ENCODE measurements at places on chromosomes 1 and 21. TPM values are rescaled to one million over a fixed set of nuclear protein-coding genes. Genes with fewer than 3 reads are reported as not detected.

Gene CYP2J2
- 34.0 TPM for polyA plus RNA-seq

Gene NR1I3
- polyA plus RNA-seq, result 1.3 TPM

Gene OR2L5
- polyA plus RNA-seq, result not detected

Gene DNAI4
- 3.4 TPM for polyA plus RNA-seq

Gene SNX7
- 23.8 TPM for polyA plus RNA-seq

GRCh38 chr1:92707292-92707691, 77.6 kb downstream of the EVI5 start:
- no peak for DNase-seq

- DNase-seq, result no peak
These were observed 14.4 kb upstream of the CAMTA1 start for GRCh38 chr1:6770751-6771440.

DNA sequence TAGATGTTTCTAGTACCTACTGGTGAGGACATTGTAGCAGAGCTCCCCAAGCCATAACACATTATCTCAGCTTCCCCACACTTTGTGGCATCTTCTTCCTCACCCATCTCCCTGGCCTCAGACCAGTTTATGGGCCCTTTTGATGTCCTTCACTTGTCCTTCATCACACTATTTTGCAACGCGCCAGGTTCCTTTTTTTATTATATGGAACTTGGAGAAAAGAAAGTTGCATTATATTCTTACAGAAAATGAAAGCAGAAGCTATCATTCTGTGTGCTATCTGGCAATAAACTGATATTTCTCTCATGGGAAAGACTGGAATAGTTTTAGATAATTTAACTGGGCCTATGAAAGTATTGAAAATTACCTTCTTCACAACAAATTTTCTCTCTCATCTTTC, 196.9 kb upstream of the ETV3 start:
- DNase-seq, result no peak

GRCh38 chr1:6003568-6004411, 11.6 kb upstream of the NPHP4 start:
- no peak for DNase-seq

- no peak for DNase-seq
These were observed 33.6 kb upstream of the FOXE3 start for GRCh38 chr1:47382399-47382983.

DNA sequence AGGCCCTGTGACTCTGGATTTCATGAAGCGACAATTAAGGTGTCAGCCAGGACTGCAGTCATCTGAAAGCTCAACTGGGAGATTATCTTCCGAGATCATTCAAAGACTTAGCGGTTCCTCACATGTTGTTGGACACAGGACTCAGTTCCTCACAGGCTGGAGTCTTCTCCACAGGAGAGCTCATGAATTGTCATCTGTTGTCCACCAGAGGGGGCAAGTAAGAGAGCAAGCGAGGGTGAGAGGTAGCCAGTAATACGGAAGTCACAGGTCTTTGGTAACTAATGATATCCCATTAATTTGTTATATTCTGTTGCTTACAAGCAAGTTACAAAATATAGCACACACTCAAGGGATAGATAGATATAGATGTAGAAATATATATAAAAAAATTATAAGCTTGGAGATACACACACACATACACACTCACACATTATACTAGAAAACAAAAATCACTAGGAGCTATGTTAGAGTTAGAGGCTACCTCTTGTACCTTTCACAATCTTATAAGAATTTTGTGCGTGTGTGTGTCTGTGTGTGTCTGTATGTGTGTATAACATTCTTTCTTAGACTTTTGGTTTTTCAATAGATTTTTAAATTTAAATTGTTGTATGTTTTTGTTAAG, 1695.3 kb downstream of the BRINP3 start:
- DNase-seq, result peak; percentile 6

DNA sequence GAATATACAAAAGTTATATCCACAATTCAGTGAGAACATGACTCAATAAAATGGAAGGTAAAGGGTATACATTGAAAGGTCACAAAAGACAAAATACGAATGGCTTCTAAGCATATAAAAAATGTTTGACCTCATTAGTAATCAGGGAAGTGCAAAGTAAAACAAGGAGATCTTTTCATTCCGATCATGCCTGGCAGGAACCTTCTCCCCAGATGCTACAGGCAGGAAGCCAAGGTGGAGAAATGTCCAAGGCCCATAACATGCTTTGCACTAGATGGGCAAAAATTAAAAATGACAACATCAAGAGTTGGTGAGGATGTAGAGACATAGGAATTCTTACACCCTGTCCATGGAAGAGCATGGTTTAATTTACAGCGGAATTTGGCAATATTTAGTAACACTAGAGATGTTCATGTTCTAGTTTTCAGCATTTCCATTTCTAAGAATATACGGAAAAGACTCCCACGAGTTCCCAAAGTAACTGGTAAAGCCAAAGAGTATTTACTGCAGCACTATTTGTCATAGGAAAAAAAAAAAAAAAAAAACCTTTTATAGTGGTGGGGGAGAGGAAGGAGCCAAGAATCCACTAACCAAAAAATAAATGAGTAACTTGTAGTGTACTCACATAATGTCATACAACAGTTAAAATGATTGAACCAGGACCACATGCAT, 184.5 kb upstream of the KAZN start:
- peak; percentile 50 for DNase-seq

DNA sequence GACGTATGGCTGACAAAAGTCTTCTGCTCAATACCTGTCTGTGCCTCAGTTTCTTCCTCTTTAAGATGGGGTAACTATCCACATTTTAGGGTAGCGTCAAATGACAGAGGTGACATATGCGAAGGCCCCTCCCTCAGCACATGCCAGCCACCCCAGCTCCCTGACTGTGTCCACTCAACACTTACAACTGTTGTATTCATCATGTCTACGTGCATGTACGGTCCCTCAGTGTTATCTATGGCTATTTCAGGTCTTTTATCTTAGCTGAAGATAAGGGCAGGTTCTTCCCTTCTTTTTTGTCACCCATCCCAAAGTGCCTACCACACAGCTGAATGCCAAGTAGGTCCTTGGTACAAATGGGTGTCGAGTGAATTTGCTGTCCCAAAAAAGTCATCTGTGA, 8.3 kb upstream of the C1orf198 start:
- no peak for DNase-seq

DNA sequence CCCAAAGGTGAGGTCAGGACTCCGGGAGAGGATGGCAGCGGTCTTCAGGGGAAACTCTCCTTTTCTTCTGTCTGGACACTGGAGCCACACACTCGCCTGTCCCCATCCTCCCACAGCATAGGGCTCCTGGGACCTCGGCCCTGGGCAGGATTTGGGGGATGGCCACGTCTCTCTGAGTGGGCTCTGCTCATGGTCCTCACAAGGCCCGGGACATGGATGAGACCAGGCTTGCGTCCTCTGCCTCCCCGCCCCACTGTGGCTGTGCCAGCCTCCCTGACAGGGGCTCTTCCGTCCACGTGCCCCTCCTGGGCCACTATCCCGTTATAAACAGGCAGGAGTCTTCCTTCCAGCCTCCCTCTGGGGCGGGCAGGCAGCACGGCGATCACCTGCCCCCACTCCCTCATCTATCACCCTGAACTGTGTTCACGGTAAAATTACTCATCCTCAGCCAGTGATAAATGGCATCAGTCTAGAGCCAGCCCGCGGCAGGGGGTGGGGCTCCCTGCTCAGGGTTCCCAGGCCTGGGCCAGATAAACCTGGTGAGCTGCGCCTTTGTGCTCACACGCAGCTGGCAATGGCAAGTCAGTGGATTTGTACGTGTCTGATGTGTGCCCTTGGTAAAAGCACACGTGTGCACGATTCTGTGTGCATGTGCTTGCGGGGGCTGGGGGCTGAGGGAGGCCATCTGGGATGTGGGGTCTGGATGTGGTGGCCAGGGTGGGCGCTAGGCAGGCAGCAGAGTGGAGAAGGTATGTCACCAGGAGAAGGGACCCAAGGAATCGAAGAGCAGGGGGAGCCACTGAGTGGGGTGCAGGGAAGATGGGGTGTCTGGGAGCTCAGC, 12.6 kb upstream of the SAMD11 start:
- peak; percentile 15 for DNase-seq

GRCh38 chr1:186747661-186748060, 67.4 kb upstream of the PTGS2 start:
- DNase-seq, result no peak

DNA sequence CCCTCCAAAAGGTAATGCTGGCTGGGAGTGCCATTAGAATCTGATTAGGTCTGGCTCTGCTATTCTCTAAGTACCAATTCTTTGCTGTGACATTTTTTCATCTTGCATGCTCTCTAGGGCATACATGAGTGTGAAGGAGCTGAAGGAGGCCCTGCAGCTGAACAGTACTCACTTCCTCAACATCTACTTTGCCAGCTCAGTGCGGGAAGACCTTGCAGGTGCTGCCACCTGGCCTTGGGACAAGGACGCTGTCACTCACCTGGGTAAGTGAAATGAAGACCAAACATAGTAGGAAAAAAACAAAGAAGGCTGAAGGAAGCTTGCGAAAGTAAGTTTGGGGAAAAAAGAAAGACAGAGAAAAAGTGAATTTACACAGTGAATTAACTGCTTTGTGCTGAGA, 207.9 kb downstream of the PAPPA2 start:
- DNase-seq, result no peak

GRCh38 chr1:180033390-180033789, 78.8 kb downstream of the CEP350 start:
- no peak for DNase-seq

GRCh38 chr1:175434283-175434860, 241.8 kb upstream of the KIAA0040 start:
- no peak for DNase-seq

DNA sequence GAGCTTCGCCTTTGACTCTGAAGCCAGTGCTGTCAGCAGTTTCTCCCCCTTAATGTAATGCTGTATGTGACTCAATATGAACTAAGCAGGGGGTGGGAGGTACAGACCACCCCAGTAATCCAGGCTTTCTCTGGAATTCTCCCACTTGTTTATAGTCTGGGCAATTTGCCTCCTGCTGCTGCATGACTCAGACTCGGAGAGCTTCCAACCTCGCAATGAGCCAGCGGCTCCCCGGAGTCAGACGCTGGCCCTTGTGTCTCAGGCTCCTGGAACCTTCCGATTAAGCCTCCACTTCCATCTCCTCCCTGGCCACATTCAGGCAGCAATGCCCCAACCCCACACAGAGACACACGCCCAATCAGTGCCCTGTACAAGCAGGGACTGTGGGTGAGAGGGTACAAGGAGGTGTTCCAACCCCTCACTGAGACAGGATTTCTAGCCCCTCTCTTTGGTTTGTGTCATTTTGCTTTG, 471.7 kb upstream of the VAMP3 start:
- peak; percentile 93 for DNase-seq

- no peak for DNase-seq
These were observed 51.2 kb upstream of the STUM start for GRCh38 chr1:226497276-226497833.

DNA sequence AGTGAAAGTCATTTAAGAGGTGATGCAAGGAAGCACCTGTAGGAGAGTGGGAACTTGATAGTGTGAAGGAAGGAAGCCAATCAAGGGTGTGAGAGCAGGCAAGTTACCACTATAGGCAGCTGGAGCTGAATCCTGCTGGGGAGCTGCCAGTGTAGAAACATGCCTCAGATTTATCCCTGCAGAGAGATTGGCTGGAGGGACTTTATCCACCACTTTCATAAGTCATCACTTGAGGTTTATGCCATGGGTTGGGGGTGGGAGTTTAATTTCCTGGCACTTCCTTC, 443.6 kb downstream of the PLPP3 start:
- no peak for DNase-seq

Data from muscle of leg (tissue), 16 donors.